Lower leg skin (tissue), 4 donors: ENCODE measurements at places on chromosomes 16 and 17. TPM values are rescaled to one million over a fixed set of nuclear protein-coding genes. Genes with fewer than 3 reads are reported as not detected.
A peak's percentile ranks its signal among the peaks of the same experiment; 100 is the strongest.

DNA sequence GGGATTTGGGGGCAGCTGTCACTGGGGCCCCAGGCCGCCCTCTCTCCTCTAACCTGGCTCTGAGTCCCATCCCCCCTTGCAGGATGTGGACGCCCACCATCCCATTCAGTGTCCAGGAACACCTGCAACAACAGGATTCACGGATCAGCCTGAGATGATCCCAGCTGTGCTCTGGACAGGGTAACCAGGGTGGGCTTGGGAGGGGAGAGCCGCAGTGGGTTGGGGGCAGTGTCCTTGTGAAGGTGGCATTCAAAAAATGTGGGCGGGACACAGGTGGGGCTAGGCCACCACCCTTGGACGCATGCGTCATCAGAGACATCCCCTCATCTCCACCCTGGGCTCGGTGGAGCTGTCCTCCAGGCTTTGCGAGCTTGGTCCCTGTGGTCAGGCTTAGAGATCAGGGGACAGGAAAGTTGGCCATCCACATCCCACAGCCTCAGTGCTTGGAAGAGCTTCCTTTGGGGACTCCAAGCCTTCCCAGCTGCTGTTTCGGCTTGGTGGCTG is 19.1 kb downstream of the DEXI start:
- no peak for DNase-seq

GRCh38 chr17:13765701-13766100 is 164.0 kb upstream of the HS3ST3A1 start:
- no peak for DNase-seq

- peak; percentile 48 for DNase-seq
These were observed 38.2 kb downstream of the HOXB1 start for GRCh38 chr17:48492401-48493298.

DNA sequence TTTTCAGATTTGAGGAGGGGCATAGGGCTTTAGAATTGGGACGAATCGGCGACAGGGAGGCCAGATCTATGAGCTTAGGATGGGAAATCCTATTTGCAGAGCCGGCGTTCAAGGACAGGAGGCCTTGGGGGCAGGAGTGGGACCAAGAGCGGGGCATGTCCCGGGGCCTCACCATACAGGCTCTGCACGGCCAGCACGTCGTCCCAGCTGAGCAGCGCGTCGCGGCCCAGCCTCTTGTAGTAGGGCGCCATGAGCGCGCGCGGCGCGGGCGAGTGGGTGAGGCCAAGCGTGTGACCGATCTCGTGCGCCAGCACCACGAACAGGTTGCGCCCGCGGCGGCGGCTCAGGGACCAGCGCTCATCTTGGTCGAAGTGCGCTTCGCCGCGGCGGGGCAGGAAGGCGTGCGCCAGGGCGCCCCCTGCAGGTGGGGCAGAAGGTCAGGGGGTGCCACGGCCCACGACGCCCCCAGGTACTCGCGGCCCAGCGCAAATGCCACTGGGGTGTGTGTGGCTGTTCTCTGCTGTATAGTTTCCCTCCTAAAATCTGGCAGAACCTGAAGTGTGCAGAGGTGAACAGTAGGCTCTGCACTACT is 9.3 kb downstream of the C17orf50 start:
- DNase-seq, result no peak

DNA sequence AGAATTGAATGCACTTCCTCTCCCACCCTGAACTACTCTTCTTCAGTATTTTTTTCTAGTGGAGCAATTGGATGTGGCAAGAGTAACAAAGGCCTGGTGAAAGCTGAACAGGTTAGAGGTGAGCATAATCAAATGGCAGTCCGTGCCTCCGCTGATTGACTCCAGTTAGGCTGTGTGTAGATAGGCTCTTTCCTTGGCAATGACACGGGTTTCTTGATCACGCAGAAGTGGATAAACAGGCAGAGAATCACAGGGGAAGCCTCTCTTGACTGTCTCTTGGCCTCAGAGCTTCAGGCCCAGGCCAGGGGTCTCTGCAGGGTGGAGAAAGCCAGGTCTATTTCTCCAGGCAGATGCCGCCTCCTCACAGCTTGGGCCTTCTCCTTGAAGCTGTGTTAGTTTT is 4.2 kb downstream of the CD300LB start:
- no peak for DNase-seq

GRCh38 chr17:50841277-50841948 is 6.0 kb downstream of the WFIKKN2 start:
- peak; percentile 78 for DNase-seq

DNA sequence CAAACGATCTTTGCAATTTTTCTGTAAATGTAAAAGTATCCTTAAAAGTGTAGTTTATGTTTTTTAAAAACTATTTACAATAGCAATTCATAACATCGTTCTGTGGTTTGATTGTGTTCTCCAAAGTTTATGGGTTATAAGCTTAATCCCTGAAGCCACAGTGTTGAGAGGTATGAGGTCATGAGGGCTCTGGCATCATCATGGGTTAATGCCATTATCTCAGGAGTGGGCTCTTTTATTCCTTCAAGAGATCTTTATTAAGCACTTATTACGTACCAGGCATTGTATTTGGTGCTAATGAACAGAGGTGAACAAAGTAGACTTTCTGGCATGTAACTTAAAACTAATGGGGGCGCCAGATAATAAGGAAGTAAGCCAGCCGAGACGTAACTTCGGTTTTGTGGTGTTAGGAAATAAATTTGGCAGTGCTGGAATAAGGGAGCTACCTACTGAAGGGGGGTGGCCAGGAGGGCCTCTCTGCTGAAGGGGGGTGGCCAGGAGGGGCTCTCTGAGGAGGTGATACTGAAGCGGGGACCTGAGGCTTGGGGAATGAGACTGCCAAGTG is 158.1 kb downstream of the VPS53 start:
- DNase-seq, result no peak

NEUROD2 gene
- not detected for total RNA-seq

CNGB1 gene
- not detected for total RNA-seq

DPEP3 gene
- not detected for total RNA-seq

CPHXL2 gene
- total RNA-seq, result not detected

TBC1D26 gene
- total RNA-seq, result 1.0 TPM

CDH15 gene
- not detected for total RNA-seq

TK1 gene
- 4.1 TPM for total RNA-seq

TBC1D3G gene
- total RNA-seq, result 3.6 TPM

SEZ6 gene
- not detected for total RNA-seq

TP53TG3D gene
- total RNA-seq, result 0.84 TPM

P3H4 gene
- 14.5 TPM for total RNA-seq
